AG10803 (cell line): ENCODE measurements at places on chromosomes 3 and 15.

GRCh38 chr3:66383998-66384745, 116.7 kb downstream of the LRIG1 start:
- DNase-seq: no peak

DNA sequence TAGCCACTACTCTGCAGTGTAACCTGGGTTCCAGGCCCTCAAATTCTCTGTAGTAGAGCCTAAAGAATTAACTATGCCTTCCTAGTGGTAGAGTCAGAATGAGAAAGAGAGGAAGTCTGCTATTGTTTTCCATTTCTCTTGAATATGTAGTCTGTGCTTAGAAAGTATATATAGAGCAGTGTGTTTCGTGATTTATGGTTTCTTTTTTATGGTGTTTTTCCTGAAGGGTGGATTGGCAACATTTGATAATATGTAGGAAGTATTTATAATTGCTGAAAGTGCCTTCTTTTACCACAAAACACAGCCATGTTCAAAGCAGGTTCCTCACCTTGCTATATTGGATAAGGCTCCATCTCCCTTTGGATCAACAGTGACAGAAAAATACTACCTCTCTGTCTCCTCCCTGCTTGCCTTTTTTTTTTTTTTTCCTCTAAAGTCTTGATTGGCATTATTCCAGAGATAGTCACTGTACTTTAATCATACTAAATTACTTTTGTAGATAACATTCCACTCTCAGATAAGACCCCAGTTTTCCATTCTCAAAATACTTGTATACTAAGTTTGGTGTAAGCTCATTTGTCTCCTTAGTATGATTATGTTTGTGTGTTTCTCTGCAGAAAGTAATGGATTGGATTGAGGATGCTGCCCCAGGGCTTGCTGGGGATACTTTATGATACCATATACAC, 47.8 kb downstream of the IQGAP1 start:
- no peak for DNase-seq

- DNase-seq: no peak
These were observed 27.8 kb upstream of the PXYLP1 start for GRCh38 chr3:141203866-141204265.

DNA sequence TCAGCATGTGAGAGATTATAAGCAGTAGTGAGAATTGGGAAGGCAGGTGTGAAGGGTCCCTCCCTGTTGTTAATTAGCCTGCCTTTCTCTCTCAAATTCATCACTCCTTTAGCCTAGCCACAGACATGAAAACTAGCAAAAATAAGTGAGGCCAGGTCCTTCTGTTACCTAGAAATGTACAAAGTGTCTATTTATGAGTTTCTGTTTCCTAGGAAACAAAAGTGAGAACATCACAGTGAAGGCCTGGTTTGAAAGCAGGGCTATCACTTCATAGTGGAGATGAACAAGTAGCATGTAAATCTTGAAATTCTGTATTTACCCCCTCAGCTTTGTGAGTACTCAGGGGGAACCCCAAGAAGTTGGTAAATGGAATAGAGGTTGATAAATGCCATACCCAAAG, 78.2 kb upstream of the UMPS start:
- DNase-seq: no peak

- DNase-seq: no peak
These were observed 25.2 kb downstream of the TMEM43 start for GRCh38 chr3:14150078-14150477.

GRCh38 chr3:157467200-157467599, 30.6 kb downstream of the PTX3 start:
- peak; percentile 56 for DNase-seq

- DNase-seq: no peak
These were observed 1.5 kb downstream of the CHST14 start for GRCh38 chr15:40472171-40472727.

- DNase-seq: no peak
These were observed 89.7 kb downstream of the SEC22A start for GRCh38 chr3:123291404-123291803.

GRCh38 chr15:67178569-67179210, 75.8 kb downstream of the AAGAB start:
- DNase-seq: peak; percentile 97

- DNase-seq: peak; percentile 99
These were observed 3.7 kb downstream of the EOGT start for GRCh38 chr3:69009559-69010410.

DNA sequence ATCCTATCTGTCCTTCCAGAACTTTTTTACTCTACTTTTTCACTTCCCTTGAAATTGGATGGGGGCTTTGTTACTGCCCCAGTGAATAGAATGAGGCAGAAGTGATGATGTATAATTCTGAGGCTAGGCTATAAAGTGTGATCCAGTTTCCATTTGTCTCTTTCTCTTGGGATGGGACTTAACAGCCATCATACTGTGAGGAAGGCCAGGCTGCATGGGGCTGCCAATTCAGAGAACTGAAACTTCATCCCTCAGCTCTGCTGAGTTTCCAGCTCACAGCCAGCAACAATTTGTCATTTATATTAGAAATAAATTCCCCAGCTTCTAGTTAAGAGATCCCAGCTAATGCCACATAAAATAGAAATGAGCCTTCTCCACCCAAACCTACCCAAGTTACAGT, 504.0 kb upstream of the TGFBR2 start:
- DNase-seq: no peak

- no peak for DNase-seq
These were observed 777.4 kb downstream of the TUSC7 start for GRCh38 chr3:117486719-117487716.

DNA sequence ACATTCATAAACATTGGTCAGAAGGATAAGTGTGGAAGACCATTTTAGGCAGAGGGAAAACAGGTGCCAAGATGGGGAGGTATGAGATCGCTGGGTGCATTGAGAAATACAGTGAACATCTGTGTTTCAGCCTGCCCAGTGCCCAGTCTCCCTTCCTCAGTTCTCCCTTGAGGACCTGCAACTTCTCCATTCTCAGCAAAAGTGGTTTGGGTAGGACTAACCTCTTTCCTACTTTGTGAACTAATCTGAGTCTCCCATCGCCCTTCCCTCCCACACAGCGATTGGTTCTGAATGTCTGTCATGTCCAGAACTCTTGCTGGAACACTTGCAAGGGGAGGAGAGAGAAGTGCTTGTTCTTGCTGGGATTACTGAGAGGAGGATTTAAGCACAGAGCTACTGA, 10.9 kb upstream of the CCNL1 start:
- no peak for DNase-seq
